Adrenal gland (tissue), 19 donors: ENCODE measurements at places on chromosomes 2 and 18. TPM values are rescaled to one million over a fixed set of nuclear protein-coding genes. Genes with fewer than 3 reads are reported as not detected.

GRCh38 chr18:58101291-58101794, 57.3 kb downstream of the NEDD4L start:
- no peak for DNase-seq
- H3K36me3 ChIP-seq: no peaks in the 10 kb centered on the region
- peaks cover 28% of the 10 kb centered on the region for H3K4me1 ChIP-seq

- no peaks in the 10 kb centered on the region for H3K4me1 ChIP-seq
- H3K36me3 ChIP-seq: no peaks in the 10 kb centered on the region
- H3K27ac ChIP-seq: no peak overlapping the region
These were observed 39.3 kb downstream of the C1QL2 start for GRCh38 chr2:119119076-119119785.

FEV gene
- 3.5 TPM for polyA plus RNA-seq

GRCh38 chr18:23229472-23229871, 94.2 kb downstream of the CABLES1 start:
- H3K27me3 ChIP-seq: no peaks in the 10 kb centered on the region
- no peak overlapping the region for H3K27ac ChIP-seq
- H3K36me3 ChIP-seq: no peaks in the 10 kb centered on the region
- H3K4me3 ChIP-seq: no peak overlapping the region

DNA sequence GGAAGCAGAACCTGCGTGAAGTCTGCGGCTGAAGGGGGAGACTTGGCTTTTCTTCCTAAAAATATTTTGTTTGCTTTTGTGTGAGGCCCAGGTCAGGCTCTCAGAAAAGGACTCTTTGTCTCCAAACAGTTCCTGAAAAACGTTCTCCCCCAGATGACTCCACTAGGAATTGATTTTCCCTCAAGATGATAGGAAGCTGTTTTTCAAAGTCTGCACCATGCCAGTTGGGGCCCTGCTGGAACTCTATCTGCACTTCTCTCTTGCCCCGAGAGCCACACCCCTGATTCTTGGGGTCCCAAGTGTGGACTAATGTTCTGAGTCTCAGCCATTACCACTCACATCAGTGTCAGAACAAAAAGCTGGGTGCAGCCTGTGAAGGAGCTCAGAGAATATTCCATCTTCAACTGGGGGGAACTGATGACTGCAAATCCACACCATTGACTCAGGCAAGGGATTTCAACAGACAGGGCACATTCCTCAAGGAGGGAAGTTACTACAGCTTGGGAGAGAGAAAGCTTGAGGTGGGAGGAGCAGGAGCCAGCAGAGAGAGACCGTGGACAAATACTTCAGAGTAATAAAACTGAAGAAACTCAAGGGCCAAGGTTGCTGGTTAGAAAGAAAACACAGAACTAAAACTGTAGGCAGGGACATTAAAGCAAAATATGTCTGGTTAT, 768.3 kb downstream of the RNF144A start:
- no peaks in the 10 kb centered on the region for H3K27me3 ChIP-seq
- no peak overlapping the region for H3K27ac ChIP-seq
- no peaks in the 10 kb centered on the region for H3K36me3 ChIP-seq
- no peak overlapping the region for H3K4me3 ChIP-seq
- no peaks in the 10 kb centered on the region for H3K4me1 ChIP-seq

SPHKAP gene
- not detected for polyA plus RNA-seq

- H3K4me1 ChIP-seq: no peaks in the 10 kb centered on the region
- no peak overlapping the region for H3K27ac ChIP-seq
- H3K4me3 ChIP-seq: no peak overlapping the region
These were observed 76.6 kb upstream of the FZD7 start for GRCh38 chr2:201957091-201957490.

RAD51AP2 gene
- 0.20 TPM for polyA plus RNA-seq

GRCh38 chr18:68893354-68893753, 95.5 kb downstream of the CCDC102B start:
- no peak overlapping the region for H3K4me3 ChIP-seq

PSMD1 gene
- 38.9 TPM for polyA plus RNA-seq

VWA3B gene
- polyA plus RNA-seq: not detected

- peak overlapping the region; percentile 51 for H3K27ac ChIP-seq
- H3K36me3 ChIP-seq: no peaks in the 10 kb centered on the region
- no peak for DNase-seq
- H3K4me1 ChIP-seq: peaks cover 18% of the 10 kb centered on the region
These were observed 58.8 kb downstream of the RNF152 start for GRCh38 chr18:61833978-61834377.

- H3K36me3 ChIP-seq: no peaks in the 10 kb centered on the region
- no peaks in the 10 kb centered on the region for H3K4me1 ChIP-seq
- no peaks in the 10 kb centered on the region for H3K27me3 ChIP-seq
- peak; percentile 14 for DNase-seq
These were observed 564.4 kb upstream of the LINC00305 start for GRCh38 chr18:64713284-64713683.

- H3K4me1 ChIP-seq: no peaks in the 10 kb centered on the region
- DNase-seq: no peak
- H3K36me3 ChIP-seq: no peaks in the 10 kb centered on the region
- no peak overlapping the region for H3K4me3 ChIP-seq
These were observed 104.6 kb upstream of the COL3A1 start for GRCh38 chr2:188869550-188869949.

DNA sequence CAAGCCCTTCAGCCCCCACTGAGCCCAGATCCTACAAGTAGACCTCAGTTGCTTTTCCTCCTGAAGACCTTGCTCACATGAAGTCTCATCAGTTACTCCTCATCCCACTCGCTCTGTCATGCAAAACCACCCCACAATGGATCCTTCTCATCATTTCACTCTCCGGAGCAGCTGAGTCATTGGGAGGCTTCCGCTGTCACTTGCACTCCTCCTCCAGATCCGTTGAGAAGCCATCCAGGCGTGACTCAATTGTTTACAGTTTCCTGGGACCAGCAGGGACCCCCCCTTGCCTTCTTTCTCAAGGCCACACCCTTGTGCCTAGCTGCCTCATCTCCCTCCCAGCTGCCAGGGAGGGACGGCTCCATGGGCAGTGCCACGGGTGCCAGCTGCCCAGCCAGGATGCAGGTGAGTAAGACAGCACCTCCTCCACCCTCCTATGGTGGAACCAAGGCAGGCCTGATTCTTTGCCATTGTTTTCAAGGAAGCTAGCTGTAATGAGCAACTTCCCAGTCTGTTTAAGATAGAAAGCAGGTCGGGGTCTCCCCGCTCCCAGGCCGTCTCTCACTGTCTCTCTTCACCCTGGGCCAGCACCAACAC, 16.3 kb downstream of the GPR55 start:
- no peaks in the 10 kb centered on the region for H3K27me3 ChIP-seq
- H3K4me3 ChIP-seq: no peak overlapping the region
- DNase-seq: no peak
- H3K4me1 ChIP-seq: no peaks in the 10 kb centered on the region

DNA sequence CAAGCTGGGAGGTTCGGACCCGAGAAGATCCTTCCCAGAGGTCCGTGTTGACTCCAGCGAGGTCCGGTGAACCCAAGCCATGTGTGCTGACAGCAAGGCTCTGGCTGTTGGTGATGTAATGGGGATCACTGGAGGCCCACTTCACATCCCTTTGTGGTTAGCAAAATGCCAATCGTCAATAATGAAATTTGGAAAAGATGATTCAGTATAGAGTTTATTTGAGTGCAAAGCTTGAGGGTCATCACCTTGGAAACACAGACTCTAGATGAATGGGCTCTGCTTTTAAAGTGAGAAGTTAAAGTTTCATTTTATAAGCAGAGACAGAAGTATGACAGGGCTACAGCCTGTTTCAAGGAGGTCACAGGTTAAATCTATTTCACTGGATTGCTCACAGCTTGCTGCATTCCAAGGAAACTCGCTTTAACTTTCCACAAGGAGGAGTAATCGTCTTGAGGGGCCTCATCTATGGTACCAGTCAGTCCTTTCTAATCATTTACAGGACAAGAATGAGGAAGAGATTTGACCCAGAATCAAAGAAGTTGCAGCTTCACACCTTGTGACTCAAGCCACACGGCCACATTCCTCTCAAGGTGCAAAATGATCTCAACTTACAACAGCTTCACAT, 140.5 kb downstream of the TPO start:
- peak overlapping the region; percentile 61 for H3K27ac ChIP-seq
- no peaks in the 10 kb centered on the region for H3K36me3 ChIP-seq
- H3K27me3 ChIP-seq: no peaks in the 10 kb centered on the region
- no peak for DNase-seq
- H3K4me3 ChIP-seq: no peak overlapping the region

DHRS9 gene
- polyA plus RNA-seq: 1.7 TPM

DNA sequence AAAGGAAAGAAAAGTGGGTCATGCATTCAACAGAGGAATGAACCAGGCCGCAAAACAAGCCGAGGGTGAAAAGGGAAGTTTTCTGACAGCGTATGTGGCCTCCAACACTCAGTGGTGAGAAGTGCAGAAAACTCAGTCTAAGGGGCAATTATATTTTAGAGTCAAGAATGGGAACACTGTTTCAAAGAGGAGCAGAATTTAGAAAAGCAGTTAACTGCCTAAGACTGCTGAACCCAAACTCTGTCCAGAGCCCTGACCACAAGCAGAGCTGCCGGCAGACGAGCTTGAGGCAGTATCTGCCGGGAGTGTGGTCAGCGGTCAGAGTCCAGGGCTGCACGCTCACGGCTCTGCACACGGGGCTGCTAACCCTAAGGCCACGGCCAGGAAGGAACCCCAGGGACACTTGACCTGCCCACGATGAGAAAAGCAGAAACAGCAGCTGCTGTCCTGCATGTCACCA, 347.0 kb upstream of the ID2 start:
- no peaks in the 10 kb centered on the region for H3K36me3 ChIP-seq

MAP4K4 gene
- polyA plus RNA-seq: 17.1 TPM

SOWAHC gene
- 3.8 TPM for polyA plus RNA-seq

DNA sequence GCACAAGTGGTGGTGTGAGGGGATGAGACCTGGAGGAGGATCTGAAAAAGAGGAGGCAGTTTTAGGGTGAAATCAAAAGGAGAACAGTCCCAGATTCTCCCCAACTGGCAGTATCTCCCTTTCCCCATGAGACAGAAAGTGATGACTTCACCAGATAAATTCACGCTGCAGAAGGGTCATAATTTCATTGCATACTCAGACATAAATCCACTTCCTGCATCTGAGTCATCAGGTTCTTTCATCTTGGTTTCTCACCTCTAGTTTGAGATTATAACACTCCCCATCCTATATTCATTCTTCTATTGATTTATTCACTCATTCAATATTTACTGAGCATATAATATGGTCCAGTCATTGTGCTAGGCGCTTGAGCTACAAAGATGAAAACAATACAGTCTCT, 64.7 kb downstream of the CCDC148 start:
- no peaks in the 10 kb centered on the region for H3K4me1 ChIP-seq
- no peaks in the 10 kb centered on the region for H3K27me3 ChIP-seq
- no peak overlapping the region for H3K27ac ChIP-seq
- no peak for DNase-seq
- no peak overlapping the region for H3K4me3 ChIP-seq

DNA sequence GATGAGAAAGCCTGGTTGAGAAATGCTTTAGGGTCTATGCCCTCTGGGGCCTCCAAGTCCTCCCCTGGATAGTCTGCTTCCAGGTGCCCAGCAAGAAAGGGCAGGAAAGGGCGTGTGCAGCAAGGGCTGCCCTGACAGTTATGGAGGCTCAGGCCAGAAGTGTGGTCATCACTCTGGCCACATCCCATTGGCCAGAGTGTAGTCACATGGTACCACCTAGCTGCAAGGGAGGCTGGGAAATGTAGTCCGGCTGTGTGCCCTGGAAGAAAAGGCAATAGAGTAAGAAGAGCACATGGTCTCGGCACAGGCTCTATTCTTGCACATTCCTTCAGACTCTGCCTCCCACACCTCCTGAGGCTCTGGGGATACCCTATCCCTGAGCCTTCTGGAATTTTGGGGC, 35.7 kb downstream of the ODC1 start:
- no peak for DNase-seq
- no peak overlapping the region for H3K4me3 ChIP-seq
- no peaks in the 10 kb centered on the region for H3K27me3 ChIP-seq
- H3K27ac ChIP-seq: no peak overlapping the region
- H3K4me1 ChIP-seq: peaks cover 19% of the 10 kb centered on the region

SP5 gene
- 0.16 TPM for polyA plus RNA-seq

NETO1 gene
- polyA plus RNA-seq: not detected

- no peak for DNase-seq
- no peak overlapping the region for H3K4me3 ChIP-seq
- H3K36me3 ChIP-seq: peaks cover 16% of the 10 kb centered on the region
- no peaks in the 10 kb centered on the region for H3K4me1 ChIP-seq
These were observed 80.7 kb downstream of the PTPN2 start for GRCh38 chr18:12803069-12803936.

DNA sequence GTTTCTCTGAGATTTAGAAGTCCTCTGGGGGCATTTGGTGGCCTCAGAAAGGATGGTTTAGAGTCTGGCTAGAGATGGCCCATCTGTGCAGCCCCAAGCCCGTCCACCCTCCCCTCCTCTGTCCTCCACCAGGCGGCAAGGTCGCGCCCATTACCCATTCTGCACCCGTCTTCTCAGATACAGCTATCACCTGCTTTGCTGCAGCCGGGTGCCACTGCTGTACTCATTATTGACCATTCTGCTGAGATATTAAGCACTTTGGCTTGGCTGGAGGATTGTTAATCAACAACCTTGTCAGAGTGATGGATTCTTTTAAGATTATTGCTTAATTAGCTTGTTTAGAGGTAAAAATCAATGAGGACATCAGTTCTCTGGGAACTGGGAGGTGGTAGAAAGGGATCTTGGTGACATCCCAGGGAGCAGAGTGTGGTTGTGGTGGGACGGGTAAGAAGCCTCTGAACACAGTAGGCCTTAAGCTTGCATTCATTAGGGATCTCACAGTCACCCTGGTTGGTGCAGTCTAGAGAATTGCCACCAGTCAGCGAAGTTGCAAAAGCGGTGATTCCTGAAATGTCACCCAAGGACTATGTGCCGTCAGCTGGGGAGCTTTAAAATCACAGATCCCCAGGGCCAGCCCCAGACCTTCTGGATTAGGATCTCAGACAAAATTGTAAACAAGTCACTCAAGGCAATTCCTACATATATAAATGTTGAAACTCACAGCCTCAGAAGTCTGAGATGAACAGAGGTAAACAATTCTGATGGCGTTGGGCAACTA, 90.9 kb downstream of the CAPN13 start:
- no peak for DNase-seq
- no peaks in the 10 kb centered on the region for H3K4me1 ChIP-seq
- no peak overlapping the region for H3K4me3 ChIP-seq
- no peak overlapping the region for H3K27ac ChIP-seq

GAL3ST2 gene
- not detected for polyA plus RNA-seq
